C1 segment of cervical spinal cord (tissue), 14 donors: ENCODE measurements at places on chromosomes 3 and 15.

- DNase-seq = no peak
Observed at GRCh38 chr3:115280506-115280905, 133.4 kb upstream of the ZBTB20 start.

- no peak for DNase-seq
Observed at GRCh38 chr15:93071469-93071936, 17.5 kb downstream of the RGMA start.

DNA sequence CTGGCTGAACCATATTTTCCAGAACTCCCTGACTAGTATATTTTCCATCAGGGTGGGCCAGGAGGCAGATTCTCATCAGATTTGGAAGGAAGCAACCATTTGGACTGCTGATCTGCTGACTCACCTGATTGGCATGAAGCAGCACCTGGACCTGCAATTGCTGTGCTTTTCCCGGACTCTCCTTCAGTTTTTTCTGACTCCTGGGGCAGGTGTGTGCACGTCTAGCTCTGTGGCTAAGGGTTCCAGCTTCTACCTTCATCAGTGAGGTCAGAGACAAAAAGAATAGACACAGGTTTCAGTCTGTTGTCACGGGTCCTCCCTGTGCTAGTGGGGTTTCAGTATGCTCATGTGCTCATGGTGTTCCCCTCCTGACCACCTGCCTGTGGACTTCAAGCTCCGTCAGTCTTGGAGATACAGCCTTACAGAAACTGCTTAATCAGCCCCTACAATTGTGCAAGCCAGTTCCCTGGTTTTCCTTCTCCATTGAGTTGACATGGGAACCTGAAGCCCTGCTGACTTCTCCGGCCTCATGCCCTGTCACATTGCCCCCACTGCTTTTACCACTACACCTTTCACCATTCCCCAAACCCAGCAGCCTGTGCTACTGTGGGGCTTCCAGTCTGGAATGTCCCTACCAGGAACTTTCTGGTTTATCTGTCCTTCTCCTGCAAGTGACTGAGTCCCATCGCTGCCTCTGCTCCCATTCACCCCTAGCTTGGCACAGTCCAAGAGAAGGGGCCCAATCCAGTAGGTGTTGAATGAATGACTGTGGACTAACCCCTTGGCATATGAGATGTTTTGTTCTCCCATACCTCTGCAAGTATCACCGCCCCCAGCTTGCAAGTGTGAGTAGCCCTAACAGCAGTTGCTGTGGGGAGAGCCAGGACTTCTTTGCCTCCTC, 31.7 kb downstream of the HMCES start:
- no peak for DNase-seq

- DNase-seq = peak; percentile 59
Observed at GRCh38 chr3:14460342-14461005, 58.1 kb downstream of the SLC6A6 start.

GRCh38 chr15:101215681-101216080, 36.2 kb downstream of the CHSY1 start:
- no peak for DNase-seq

DNA sequence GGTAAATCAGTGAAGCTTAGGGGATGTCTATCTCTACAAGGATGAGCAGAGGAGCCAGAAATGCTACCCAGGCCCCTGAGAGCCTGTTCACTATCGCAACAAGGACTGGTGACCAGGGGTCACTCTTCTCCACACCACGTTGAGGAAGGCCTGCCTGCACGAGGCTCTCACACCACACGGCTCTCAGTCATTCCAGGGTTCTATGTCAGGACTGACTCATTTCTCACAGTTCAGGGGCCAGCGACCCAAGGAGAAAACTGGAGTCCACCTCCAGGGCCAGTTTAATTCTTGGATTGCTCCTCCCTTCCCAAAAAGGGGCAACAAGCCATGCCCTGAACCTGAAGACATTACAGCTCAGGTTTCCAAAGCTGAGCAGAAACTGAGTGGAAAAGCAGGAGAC, 33.9 kb downstream of the ANP32A start:
- DNase-seq = no peak

- DNase-seq = no peak
Observed at GRCh38 chr3:124469555-124469954, 260.7 kb upstream of the UMPS start.

GRCh38 chr15:90360746-90361145, 8.7 kb downstream of the ZNF774 start:
- no peak for DNase-seq

- DNase-seq = no peak
Observed at GRCh38 chr15:70748281-70748747, 15.0 kb downstream of the UACA start.

GRCh38 chr3:24506966-24507775, 12.5 kb upstream of the THRB start:
- no peak for DNase-seq

GRCh38 chr3:18417904-18418572, 7.1 kb downstream of the SATB1 start:
- DNase-seq = no peak

GRCh38 chr3:140243575-140243974, 308.6 kb downstream of the CLSTN2 start:
- no peak for DNase-seq

- peak; percentile 14 for DNase-seq
Observed at GRCh38 chr15:99454941-99455788, 110.6 kb upstream of the MEF2A start.

DNA sequence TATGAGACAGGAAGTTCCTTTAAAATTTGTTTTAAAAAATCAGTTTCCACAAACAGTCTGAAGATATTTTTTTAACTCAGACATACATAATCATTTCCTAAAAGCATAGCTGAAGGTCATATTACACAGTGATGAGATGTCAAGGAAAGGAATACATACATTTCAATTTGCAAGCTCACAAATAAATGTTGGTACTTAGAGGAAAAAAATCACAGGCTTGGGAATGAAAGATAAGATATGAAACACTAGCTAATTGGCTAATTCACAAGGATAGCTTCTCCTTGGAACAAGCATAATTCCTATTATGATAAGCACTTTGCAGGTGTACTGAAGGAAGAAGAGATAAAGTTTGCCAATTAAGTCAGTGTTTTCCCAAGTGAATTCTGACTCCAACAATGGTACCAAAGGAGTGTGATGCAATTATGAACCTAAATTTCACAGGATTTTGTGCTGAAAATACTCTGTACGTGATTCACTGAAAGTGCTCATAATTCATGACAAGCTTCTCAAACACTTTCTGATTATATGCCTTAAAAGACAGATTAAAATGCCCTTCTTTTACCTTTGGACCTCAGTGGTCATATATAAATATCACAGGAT, 112.4 kb downstream of the FRMD5 start:
- DNase-seq = no peak

DNA sequence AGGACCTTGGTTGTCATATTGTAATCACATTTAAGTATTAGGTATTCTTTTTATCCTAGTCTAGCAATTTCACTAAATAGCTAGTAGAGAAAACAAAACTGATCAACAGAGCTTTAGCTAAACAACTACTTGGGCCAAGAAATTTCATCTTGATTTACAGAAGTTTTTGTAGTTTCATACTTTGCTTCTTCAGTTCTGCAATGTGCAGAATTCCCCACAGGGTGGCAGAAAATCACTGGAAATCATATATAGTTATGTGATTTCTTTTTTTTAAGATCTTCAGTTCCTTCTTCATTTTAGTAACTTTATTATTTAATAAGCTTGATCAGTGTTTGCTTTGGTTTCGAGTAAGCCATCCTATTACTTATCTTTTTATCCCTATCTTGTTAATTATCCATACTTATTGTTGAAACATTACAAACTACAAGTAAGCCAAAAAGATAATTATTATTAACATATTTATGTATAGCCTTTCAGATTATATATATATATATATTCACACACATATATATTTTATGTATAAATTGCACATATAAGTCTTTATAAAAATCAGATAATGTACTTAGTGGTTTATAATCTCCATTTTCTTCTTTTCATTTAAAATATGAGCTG, 2.2 kb upstream of the BNIP2 start:
- DNase-seq = no peak

GRCh38 chr3:132592216-132592615, 4.9 kb upstream of the ACKR4 start:
- no peak for DNase-seq

GRCh38 chr3:189898559-189899153, 222.0 kb downstream of the P3H2 start:
- no peak for DNase-seq

DNA sequence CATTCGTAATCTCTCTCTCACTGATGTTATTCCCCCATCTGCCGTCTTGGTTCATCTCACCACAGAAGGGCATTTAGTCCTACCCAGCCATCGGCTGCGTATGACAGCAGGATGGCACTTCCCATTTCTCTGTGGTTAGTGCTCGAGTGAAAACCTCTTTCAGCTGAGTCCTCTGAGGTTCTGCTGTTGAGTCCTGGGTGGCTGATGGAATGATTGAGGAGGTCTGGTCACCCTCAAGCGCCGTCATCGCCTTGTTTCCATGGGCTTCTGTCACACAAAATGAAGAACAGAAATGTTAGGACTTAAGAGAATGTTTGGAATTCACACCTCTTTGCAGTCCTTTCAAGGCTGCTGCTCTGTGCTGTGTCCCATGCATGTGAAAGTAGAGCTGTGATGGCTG, 9.4 kb upstream of the SACM1L start:
- DNase-seq = no peak

GRCh38 chr3:143613226-143613625, 235.0 kb downstream of the SLC9A9 start:
- no peak for DNase-seq

- no peak for DNase-seq
Observed at GRCh38 chr3:8842293-8842692, 72.9 kb upstream of the OXTR start.

DNA sequence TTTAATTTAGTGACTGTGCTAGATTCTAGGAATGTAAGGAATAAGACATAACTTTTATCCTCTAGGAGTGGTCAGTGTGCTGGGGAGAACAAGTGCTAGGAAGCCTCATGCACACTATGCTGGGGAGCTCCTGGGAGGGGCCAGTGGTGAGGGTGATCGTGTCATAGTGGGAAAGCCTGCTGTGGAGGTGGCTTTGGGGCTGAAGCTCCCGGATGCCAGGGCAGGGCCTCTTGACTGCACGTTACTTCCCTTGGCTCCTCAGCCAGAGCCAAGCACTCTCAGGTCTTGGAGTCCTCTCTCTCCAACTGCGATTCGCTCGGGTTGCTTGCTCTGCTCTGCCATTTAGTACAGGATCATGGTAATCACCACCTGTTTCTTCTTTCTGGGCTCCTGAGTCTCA, 33.6 kb downstream of the SQOR start:
- DNase-seq = no peak

GRCh38 chr15:98787936-98788757, 139.8 kb downstream of the IGF1R start:
- DNase-seq = no peak

GRCh38 chr3:127387119-127387518, 99.3 kb upstream of the PRR20G start:
- DNase-seq = no peak

DNA sequence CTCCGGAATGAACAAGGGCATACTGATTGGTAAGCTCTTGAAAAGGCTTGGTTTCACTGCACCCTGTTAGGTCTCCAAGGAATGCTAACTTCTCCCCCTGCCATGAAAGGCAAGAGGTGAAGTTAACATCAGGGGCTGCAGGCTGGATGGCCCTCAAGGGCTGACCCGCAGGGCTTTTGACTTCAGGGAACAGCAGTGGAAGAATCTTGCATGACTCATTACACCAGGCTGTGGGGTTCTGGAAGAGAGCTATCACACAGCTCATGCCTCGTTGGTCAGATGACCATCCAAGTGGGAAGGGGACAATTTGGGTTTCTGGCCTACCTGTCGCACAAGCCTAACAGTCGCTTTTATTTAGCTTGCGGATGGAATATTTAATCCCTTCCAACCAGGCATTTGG, 23.6 kb upstream of the ATG7 start:
- DNase-seq = no peak

DNA sequence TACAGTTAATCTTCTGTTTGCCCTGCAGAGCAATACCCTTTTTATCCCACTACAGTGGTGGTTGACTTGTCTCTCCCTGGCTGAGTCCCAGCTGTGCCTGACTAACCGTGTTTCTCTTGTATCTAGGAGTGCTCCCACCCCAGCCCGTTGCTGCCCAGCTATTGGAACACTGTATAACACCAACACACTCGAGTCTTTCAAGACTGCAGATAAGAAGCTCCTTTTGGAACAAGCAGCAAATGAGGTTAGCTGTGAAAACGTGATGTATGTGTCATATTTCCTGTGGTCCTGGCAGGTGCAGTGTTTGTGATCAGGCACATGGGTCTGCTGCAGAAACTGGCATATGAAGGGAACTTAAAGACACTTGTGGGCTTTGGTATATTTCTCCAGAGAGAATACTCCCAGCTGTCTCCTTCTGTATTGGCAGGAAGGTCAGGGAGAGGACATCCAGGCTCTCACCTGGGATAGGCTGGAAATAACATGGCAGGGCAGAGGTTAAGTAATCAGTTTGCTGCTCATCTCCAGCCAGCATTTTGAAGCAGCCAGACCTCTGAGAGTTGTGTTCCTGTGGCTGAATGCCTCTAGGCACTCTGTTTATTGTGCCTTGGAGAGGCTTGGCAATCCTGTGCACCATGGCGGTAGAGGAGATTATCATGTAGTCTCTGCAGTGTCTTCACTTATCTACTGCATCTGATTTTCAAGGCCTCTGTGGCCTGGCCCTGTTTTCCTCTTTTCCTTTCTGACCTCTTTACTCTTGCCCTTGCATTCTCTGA, 34.8 kb downstream of the ATG7 start:
- no peak for DNase-seq

- no peak for DNase-seq
Observed at GRCh38 chr3:126508564-126508964, 9.0 kb downstream of the UROC1 start.

GRCh38 chr3:138774529-138775253, 60.0 kb downstream of the PIK3CB start:
- peak; percentile 25 for DNase-seq

DNA sequence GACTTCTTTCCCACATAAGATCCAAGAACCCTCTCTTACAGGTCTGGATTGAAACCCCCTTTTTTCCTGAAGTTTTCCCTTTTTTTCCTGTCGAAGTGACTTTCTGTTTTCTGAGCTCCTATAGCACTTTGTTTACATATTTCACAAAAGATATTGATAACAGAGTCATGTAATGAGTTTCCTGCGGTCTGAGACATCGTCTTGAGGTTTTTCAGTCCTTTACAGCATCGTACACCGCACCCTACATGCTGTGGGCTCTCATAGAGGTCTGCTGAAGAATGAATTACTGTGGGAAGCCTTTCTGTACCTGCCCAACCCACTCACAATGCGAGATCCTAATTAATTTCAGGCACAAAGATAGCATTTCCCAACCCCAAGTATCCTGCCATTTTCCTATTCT, 53.1 kb downstream of the MCF2L2 start:
- DNase-seq = no peak

DNA sequence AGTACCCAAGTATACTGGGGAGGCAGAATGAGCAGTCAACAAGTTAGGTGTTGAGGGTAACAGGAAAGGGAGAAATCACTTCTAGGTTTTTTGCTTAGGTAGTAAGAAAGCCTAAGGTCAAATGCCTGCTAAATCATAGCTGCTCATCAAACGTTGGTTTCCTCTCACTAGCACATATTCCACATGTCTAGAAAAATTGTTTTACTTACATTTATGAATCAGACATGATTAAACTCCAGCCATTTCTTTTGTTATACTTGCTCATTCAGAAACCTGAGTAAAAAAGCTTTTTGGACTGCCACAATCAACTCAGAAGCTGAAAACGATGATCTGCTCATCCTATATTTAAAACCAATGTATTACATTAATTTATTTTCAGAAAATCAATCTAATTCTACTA, 40.2 kb downstream of the SLC9A9 start:
- DNase-seq = no peak

GRCh38 chr3:195005759-195006510, 265.0 kb downstream of the XXYLT1 start:
- no peak for DNase-seq
